ENCODE measurements at places on chromosomes 7 and 10.

DNA sequence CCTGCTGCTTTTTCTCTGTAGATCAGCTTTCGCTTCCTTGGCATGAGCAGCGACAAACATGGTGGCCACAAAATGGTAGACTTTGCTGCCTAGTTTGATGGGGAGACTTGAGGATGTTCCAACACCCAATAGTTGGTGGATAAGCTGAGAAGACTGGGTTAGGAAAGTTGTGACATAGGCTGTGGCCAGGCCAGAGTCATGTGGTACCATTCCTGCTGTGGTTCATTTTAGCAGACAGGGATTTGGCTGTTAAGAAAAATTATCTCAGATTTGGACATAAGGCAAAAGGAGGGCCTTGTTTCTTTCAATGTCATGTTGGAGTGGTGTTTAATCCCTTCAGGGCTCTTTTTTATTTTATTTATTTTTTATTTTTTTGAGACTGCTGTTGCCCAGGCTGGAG lies 26.6 kb upstream of the FAM180A start:
- no peak for DNase-seq

DNA sequence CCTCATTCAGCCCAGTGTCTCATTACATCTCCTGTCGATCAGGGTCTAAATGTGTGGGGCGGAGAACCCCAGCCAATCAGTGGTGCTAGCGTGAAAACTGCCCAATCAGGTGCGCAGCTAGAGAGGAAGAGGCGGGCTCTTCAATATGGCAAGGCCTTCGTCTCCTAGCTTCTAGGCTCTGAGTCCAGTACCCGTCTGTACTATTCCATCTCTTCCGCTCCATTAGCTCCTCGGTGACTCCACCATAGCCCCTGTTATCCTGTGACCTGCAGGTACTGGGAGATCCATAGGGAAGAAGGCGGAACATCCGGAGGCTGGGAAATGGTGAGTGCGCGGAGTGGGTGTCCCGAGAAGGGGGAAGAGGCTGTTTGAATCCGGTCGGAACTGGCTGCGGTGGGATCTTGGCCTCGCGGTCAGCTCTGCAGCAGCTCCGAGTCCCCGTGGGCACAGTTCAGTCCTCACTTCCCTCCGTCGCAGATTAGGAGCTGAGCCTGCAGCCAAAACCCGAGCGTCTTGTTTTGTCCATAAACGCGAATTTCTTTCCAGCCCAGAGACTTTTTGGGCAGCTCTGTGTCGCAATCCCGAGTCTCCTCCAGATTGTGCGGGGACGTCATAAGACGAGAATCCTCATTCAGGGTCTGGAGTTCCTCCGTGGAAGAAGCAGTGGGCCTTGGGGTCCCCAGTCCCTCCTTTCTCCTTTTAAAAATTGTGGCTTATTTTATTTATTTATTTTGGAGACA lies at the start of gene ZNF727:
ZNF727 (plus strand) TSS at position 134 of the 740 bp plus-strand sequence; CDS start at position 322, 188 bp downstream.
- DNase-seq = peak; percentile 13

GRCh38 chr10:123577921-123578461 lies 88.2 kb upstream of the GPR26 start:
- no peak for DNase-seq

DNA sequence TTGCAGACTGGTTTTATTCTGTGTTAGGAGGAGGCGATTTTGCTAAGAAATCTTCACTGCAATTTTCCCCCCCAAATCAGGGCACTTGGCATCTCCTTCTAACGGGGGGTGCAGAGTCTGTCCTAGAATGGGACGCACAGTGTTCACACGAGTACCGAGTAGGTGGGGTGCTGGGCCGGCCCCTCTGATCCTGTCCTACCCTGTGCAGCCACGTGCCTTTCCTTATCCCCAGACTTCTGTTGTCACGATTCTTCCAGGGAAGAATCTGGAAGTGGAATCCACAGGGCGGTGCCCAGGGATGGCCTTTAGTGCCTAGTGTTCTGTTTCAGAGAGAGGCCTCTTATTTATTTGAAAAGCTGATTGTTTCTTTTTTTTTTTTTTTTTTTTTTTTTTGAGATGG lies 16.4 kb downstream of the CUX1 start:
- no peak for DNase-seq

- DNase-seq = no peak
These were observed 44.2 kb downstream of the CAMK2B start for GRCh38 chr7:44280993-44281721.

DNA sequence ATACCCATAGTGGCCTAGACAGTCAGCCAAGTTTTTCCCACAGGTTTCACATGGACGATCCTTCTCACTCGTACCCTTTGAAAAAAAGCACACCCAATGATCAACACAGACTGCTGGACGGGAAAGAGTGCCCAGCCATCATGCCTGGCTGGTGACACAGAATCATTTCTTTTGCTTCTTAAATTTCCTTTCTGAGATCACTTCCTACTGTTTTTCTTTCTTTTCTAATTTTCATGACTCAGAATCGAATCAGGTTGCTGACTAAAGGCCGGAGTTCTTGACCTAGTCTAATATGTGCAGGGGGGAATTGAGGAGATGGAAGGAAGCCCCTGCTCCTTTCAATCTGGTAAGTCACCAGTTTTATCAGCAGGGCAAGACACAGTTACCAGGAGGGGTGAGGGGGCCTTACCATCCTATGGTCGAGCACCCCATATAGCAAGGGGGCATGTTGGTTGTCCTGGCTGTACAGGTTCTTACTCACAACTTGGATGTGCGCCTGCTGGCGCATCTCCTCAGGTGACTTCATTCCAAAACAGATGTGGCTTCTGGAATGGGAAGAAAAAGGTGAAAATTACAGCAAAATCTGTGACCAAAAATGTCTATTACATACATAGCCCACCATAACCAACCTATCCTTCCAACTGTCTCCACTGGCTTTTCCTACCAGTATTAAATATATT lies 3.5 kb downstream of the POLR3A start:
- no peak for DNase-seq

Data from activated CD4-positive, alpha-beta T cell treated with anti-CD3 and anti-CD28 coated beads for 1 hour (primary cell).